ENCODE measurements at places on chromosomes 4 and X.

DNA sequence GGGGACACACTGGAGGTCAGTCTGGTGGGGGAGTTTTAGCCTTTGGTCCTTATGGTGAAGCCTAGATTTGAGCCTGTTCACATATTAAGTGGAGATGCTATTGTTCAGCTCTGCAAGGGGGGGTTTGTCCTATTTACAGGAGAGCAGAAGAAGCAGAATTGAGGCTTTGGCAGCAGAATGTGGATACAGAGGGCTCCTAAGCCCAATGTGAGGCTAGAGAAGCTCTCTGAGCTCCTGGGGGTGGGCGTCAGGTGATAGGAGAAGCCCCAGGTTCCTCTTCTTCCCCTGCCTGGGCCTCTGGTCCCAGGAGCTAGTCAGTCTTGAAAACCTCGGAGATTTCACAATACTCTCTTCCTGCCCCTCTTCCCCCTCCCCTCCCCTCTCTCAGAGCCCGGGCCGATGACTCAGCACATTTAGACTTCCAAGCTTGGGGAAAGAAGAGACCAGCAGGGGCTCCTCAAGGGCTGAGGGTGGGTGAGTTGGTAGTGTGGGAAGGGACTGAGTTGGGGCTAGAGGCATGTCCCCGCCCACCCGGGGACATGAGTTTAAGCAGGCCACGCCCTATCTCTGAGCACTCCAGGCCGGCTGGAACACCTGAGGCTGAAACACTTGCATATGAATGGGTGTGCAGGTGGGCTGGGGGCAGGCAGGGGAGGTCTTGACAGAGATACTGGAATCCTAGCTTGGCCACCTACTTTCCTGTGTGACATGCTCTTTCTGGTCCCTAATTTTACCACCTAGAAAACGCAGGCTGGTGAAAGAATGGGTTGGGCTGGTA is 3.4 kb downstream of the TFE3 start:
- peak; percentile 59 for DNase-seq

DNA sequence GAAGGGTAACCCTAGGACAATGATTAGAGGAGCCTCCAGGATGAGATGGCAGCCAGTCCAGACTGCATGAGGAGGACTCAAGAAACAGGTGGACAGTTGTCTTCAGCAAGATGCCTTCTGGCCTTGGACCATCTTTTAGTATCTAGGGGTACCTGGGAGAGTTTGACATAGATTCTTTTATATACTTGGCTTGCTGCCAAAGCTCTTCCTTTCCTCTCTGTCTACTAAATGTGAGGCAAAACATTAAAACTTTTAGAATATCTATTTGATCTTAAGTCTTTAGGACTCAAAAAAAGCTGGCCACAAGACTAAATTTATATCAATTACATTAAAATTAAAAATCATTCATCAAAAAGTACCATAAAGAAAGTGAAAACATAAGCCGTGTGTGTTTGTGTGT is 18.6 kb upstream of the NKX3-2 start:
- no peak for DNase-seq

- no peak for DNase-seq
These were observed 55.5 kb downstream of the CLDN22 start for GRCh38 chr4:183264614-183265013.

DNA sequence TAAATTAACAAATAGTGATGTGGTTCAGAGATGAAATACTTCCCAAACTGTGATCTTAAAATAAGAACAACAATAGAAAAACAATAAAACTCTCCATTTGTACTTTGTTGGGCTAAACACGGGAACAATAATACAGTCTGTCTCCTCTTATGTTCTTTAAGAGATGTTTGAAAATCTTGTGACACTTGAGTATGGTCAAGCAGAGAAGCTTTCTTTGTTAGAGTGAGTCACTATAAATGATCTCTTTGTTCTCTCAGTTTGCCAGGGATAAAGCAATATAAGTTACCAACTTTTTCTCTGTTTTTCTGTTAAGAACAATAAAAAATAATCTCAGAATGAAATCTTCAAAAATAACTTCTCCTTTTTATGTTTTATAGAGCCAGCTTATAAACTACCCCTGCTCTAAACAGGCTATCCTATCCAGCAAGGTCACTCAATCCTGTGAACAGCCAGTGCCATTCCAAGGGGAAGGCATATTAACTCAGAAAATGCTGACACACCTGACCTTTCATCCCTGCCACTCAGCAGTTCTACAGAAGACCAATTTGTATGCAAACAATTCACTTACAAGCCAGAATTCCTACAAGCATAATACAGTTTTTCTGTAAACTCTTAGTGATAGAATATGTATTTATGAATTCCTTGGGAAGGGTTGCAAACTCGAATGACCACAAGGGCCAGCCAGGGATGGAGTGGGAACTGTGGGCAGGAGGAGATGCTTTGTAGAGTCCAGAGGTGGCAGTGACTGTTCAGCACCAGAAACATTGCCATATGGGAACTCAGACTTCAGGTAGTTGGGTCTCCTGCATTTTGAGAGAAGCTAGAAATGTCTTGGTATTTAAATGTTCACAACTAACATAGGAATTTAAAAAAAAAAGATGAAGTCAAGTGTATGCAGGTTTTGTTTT is 52.2 kb downstream of the AFM start:
- DNase-seq: no peak
